ENCODE measurements at places on chromosomes 7 and 10. TPM values are rescaled to one million over a fixed set of nuclear protein-coding genes. Genes with fewer than 3 reads are reported as not detected.

Gene ASZ1
- 6.1 TPM for total RNA-seq

Gene PKD1L1
- total RNA-seq = 0.59 TPM

Gene GBX1
- not detected for total RNA-seq

Gene CCL24
- total RNA-seq = not detected

Gene SRRM3
- total RNA-seq = 6.8 TPM

Gene EIF4H
- 252 TPM for total RNA-seq

Gene SHTN1
- total RNA-seq = 19.7 TPM

Gene SPDYE18
- total RNA-seq = 4.1 TPM

GRCh38 chr10:118870467-118871243 is 115.9 kb upstream of the CACUL1 start:
- no peak overlapping the region for H3K27ac ChIP-seq
- no peak overlapping the region for H3K4me3 ChIP-seq
- no peaks in the 10 kb centered on the region for H3K27me3 ChIP-seq
- H3K36me3 ChIP-seq = no peaks in the 10 kb centered on the region

GRCh38 chr10:7071421-7071820 is 339.4 kb downstream of the SFMBT2 start:
- no peak overlapping the region for H3K4me3 ChIP-seq
- H3K36me3 ChIP-seq = no peaks in the 10 kb centered on the region
- H3K4me1 ChIP-seq = no peaks in the 10 kb centered on the region
- DNase-seq = no peak
- H3K27me3 ChIP-seq = no peaks in the 10 kb centered on the region

GRCh38 chr10:25747084-25747483 is 186.9 kb upstream of the MYO3A start:
- no peak overlapping the region for H3K4me3 ChIP-seq
- no peaks in the 10 kb centered on the region for H3K36me3 ChIP-seq
- no peaks in the 10 kb centered on the region for H3K27me3 ChIP-seq

- H3K27ac ChIP-seq = no peak overlapping the region
- H3K4me3 ChIP-seq = no peak overlapping the region
- no peaks in the 10 kb centered on the region for H3K36me3 ChIP-seq
- no peaks in the 10 kb centered on the region for H3K4me1 ChIP-seq
- DNase-seq = no peak
Measured at GRCh38 chr7:111312966-111313365, 222.0 kb downstream of the LRRN3 start.

DNA sequence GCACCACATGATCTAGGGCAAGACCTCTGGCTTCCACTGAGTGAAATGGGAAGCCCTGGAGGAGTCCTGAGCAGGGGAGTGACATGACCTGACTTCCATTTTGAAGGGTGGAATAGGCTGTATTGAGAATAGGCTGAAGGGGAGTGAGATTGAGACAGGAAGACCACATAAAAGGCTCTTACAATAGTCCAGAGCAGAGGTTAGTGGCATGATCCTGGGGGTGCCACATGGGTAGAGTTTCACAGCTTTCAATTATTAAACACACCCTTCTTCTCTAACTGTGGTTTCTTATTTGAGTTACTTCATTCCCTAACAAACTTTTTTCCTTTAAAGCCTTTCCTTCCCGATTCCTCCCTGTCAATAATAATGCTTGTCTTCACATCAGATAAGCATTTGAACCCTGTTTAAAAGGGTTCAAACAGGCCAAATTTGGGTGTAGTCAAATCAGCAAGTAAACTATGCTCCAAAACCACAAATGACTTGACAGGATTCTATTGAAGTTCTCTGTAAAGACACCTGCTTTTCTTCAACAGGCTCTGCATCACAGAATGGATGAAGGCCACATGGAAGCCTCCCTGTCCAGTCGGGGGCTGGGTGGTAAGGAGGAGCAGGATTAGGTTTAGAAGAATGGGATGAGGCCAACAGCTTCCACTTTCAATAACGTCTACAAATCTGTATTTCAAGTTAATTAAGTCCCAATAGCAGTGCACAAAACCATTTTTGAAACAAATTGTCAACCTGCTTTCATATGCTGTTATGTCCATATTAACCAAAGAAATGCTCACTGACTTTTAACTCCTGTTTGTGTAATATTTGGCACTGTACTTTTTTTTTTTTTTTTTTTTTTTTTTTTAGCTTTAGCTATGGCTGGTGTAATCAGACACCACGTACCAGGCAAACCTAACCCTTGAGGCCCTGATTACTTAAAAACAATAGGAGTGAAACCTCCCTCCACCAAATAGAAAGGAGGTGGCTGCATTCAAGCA is 131.9 kb downstream of the NRCAM start:
- H3K27me3 ChIP-seq = no peaks in the 10 kb centered on the region
- no peaks in the 10 kb centered on the region for H3K4me1 ChIP-seq
- no peak overlapping the region for H3K27ac ChIP-seq
- no peaks in the 10 kb centered on the region for H3K36me3 ChIP-seq
- H3K4me3 ChIP-seq = no peak overlapping the region

- no peak overlapping the region for H3K27ac ChIP-seq
- H3K4me3 ChIP-seq = no peak overlapping the region
- no peaks in the 10 kb centered on the region for H3K36me3 ChIP-seq
- H3K4me1 ChIP-seq = no peaks in the 10 kb centered on the region
- DNase-seq = no peak
Measured at GRCh38 chr7:11604505-11604904, 227.5 kb downstream of the THSD7A start.

DNA sequence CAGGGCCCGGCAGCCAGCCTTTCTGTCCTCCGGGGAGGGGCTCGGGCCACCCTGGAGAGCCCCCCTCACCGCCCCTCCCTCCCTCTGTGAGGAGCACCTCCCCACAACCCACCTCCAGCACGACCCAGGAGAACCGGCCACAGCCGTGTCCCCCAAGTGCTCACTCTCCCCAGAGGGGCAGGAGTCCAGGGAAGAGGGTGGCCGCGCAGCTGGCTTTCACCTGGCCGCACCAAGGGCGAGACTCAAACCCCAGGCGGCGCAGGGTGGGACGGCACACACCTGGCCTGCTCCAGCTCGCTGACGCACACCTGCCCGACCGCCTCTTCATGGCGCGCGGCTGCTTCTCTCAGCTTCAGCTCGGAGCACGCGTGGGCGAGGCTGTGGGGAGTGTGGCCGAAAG is 73.4 kb downstream of the CFAP46 start:
- H3K27ac ChIP-seq = no peak overlapping the region
- H3K27me3 ChIP-seq = no peaks in the 10 kb centered on the region

DNA sequence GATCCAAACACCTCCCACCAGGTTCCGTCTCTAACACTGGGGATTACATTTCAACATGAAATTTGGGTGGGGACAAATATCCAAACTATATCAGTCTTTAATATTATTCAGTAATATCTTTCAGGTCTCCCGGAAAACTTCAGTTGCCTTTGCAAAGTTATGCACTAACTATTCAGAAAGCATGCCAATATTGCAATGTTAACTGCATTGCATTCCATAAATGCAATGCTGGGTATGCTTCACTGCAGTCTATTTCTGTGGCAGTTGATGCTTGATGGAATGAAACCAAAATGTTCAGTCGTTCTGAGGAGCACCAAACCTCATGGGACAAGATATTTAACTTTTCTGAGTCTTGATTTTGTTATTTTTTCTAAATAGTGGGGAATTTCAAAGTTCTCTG is 147.5 kb downstream of the SLC16A9 start:
- no peaks in the 10 kb centered on the region for H3K4me1 ChIP-seq
- H3K4me3 ChIP-seq = no peak overlapping the region
- no peak for DNase-seq
- H3K27ac ChIP-seq = no peak overlapping the region

DNA sequence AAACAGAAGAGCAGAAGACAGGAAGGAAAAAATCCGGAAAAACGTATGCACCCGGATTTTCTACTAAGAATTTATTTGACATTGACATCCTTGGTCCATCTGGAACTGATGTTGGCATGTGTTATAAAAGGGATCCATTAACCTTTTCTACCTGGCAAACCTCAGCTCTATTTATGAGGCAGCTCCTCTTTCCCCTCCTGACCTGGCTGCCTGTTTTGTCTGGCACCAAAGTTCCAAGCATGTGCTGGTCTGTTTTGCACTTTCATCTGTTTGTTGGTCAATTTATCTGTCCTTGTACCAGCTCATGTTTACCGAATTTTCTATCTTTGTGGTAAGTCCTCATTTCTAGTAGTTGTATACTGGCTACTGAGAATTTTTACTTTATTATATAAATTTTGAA is 258.0 kb downstream of the TNS3 start:
- no peak overlapping the region for H3K27ac ChIP-seq
- no peak overlapping the region for H3K4me3 ChIP-seq
- H3K4me1 ChIP-seq = peaks cover 11% of the 10 kb centered on the region
- H3K27me3 ChIP-seq = no peaks in the 10 kb centered on the region
- no peak for DNase-seq

DNA sequence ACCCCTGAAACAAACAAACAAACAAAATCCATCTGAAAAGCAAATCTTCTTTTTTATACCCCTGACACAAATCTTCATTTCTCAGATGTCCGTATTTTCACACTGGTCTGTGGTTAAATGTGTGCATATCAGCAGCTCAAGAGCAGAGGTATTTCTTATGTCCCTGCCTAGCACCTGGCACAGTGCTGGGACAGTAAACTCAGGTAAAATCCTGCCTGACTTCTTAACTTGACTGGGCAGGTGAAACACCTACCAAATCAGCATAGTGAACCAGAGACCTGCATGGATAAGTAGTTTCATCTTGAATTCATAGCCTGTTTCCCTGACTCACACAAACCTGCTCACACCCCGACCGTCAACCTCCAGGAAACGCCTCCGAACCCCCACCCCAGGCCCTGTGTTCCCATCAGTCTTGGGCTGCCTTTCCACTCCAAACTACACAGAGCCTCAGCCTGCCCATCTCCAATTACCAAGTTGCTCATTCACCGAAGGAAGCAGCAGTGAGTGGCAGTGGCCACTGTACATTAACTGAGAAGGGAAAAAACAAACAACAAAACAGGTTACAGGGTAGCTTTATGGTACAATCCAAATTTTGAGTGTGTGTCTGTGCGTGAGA is 109.9 kb downstream of the HECTD2 start:
- H3K27ac ChIP-seq = no peak overlapping the region
- no peaks in the 10 kb centered on the region for H3K4me1 ChIP-seq
- H3K4me3 ChIP-seq = no peak overlapping the region
- H3K27me3 ChIP-seq = no peaks in the 10 kb centered on the region

- no peaks in the 10 kb centered on the region for H3K4me1 ChIP-seq
- H3K4me3 ChIP-seq = no peak overlapping the region
- H3K36me3 ChIP-seq = no peaks in the 10 kb centered on the region
- H3K27me3 ChIP-seq = no peaks in the 10 kb centered on the region
Measured at GRCh38 chr7:53358269-53358668, 322.8 kb downstream of the POM121L12 start.

GRCh38 chr10:73182568-73182967 is 14.6 kb downstream of the FAM149B1 start:
- no peaks in the 10 kb centered on the region for H3K27me3 ChIP-seq
- no peaks in the 10 kb centered on the region for H3K36me3 ChIP-seq
- no peak for DNase-seq
- no peak overlapping the region for H3K4me3 ChIP-seq
- H3K4me1 ChIP-seq = no peaks in the 10 kb centered on the region

DNA sequence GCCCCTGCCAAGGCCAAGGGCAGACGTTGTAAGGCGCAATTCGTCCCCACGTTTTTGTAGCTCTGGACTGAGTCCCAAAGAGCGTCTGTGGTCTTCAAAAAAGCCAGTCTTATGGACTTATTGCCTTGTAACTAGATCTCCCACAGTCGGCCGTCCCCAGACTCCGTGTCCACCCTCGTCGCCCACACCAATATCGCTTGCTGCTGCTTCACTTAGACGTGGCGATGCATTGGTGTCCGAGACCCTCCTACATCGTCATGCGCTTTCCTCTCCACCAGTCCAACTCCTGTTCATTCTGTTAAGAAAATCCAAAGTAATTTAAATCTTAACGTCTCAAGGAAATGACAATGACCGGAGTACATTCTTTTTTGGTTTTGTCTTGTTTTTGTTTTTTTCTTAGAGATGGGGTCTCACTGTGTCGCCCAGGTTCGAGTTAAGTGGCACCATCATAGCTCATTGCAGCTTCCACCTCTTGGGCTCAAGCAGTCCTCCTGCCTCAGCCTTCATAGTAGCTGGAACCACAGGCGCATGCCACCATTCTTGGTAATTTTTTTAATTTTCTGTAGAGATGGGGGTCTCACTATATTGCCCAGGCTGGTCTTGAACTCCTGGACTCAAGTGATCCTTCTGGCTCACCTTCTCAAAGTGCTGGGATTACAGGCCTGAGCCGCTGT is 851 bp downstream of the KIFBP start:
- H3K36me3 ChIP-seq = no peaks in the 10 kb centered on the region
- peak overlapping the region; percentile 83 for H3K27ac ChIP-seq
- peak overlapping the region; percentile 80 for H3K4me3 ChIP-seq
- peaks cover 4% of the 10 kb centered on the region for H3K4me1 ChIP-seq
- H3K27me3 ChIP-seq = no peaks in the 10 kb centered on the region

- H3K36me3 ChIP-seq = no peaks in the 10 kb centered on the region
- H3K27me3 ChIP-seq = peaks cover 3% of the 10 kb centered on the region
- DNase-seq = no peak
Measured at GRCh38 chr7:70035519-70035918, 437.2 kb downstream of the AUTS2 start.

DNA sequence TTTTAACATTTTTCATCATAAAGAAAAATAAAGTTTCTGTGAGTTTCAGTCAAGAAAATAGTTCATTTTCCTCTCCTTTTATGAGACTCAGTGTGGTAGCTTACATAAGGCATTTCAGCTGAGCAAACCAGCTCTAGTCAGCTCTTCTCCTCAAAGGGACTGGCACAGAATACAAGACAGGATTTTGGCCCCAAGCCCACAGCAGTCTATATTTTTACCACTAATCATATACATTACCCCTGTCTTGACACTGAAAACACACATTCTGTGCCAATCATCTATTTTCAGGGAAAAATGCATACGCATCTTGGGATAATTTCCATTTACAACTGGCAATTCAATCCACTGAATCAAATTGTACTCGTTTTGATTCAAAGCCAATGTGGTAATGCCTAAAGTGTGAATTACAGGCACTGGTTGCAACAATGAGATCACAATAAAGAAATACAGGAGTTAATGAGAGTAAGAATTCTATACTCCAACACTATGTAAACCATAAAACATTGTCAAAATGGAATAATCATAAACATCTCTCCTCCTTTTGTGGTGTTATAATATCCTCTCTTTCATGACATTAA is 186.4 kb downstream of the CACNA2D1 start:
- H3K36me3 ChIP-seq = no peaks in the 10 kb centered on the region
- H3K27ac ChIP-seq = no peak overlapping the region
- no peaks in the 10 kb centered on the region for H3K4me1 ChIP-seq
- H3K4me3 ChIP-seq = no peak overlapping the region
- DNase-seq = no peak

- H3K27me3 ChIP-seq = no peaks in the 10 kb centered on the region
- no peak for DNase-seq
- H3K4me3 ChIP-seq = no peak overlapping the region
- no peak overlapping the region for H3K27ac ChIP-seq
- no peaks in the 10 kb centered on the region for H3K4me1 ChIP-seq
Measured at GRCh38 chr7:1959305-1959704, 273.4 kb downstream of the MAD1L1 start.

DNA sequence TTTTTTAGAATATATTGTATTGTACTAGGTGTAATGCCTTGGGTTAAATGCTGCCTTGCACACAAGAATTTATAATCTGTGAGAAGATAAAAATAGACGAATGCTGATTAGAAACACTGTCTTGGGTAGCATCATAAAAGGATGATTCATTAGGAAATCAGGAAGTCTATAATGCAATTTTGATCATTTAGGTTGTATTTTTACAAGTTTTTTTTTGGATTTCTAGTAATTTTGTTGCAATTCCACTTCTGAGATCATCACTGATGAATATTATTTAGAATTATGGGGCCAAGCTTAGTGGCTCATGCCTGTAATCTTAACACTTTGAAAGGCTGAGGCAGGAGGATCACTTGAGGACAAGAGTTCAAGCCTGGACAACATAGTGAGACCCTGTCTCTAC is 29.6 kb downstream of the WBP1L start:
- H3K4me3 ChIP-seq = no peak overlapping the region
- H3K4me1 ChIP-seq = peaks cover 39% of the 10 kb centered on the region
